ENCODE measurements at places on chromosomes 3 and 15. TPM values are rescaled to one million over a fixed set of nuclear protein-coding genes. Genes with fewer than 3 reads are reported as not detected.

IL5RA gene
- total RNA-seq = not detected

TMCO5A gene
- not detected for total RNA-seq

LMCD1 gene
- 14.1 TPM for total RNA-seq

TGM5 gene
- not detected for total RNA-seq

ANKUB1 gene
- total RNA-seq = not detected

C2CD4B gene
- 33.0 TPM for total RNA-seq

LEKR1 gene
- total RNA-seq = not detected

SLC2A2 gene
- not detected for total RNA-seq

VGLL3 gene
- total RNA-seq = 2.5 TPM

SUSD5 gene
- total RNA-seq = 4.3 TPM

GOLGA6L1 gene
- not detected for total RNA-seq

CHST13 gene
- total RNA-seq = not detected

DPPA2 gene
- not detected for total RNA-seq

CCR8 gene
- not detected for total RNA-seq

TEX264 gene
- 59.2 TPM for total RNA-seq

GPR27 gene
- total RNA-seq = not detected

P2RY13 gene
- total RNA-seq = not detected

Measured in mammary microvascular endothelial cell (primary cell).